ENCODE measurements at places on chromosomes 3 and 15.
A peak's percentile ranks its signal among the peaks of the same experiment; 100 is the strongest.

DNA sequence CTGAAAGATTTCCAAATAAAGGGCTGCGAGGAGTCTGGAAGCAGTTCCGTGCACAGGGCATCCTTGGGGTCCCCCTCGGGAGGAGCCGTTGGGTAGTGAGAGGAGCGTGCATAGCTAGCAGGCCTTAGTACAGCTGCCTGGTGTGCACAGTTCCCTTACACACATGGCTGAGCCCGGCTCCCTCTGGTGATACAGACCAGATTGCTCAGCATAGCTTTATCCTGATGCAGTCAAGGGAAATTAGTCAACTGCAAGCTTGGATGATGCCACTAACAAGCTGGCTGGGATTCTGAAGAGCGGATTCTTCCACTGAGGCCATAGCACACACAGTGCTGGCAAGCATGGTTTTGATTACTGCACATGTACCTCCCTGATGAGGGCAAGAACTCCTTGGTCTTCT lies 349.4 kb downstream of the LRTM1 start:
- DNase-seq = no peak

DNA sequence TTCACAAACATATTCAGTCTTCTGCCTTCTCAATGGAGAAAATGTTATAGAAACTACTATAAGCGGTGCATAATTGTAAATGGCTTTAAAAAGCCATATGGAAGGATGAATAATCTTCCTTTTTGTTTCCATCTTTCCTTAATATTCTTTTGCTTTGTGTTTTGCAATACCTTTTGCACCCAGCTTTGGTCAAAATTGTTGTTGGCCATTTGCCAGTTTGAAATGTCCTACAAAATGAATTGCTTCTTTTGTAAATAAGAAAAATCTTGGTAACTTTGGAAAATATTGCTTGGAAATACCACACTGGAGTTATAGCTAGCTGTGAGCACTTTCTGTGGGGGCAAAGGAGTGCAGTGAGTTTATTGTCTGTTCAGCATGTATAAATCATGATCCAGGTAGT lies 93.5 kb upstream of the NR2F2 start:
- no peak for DNase-seq

DNA sequence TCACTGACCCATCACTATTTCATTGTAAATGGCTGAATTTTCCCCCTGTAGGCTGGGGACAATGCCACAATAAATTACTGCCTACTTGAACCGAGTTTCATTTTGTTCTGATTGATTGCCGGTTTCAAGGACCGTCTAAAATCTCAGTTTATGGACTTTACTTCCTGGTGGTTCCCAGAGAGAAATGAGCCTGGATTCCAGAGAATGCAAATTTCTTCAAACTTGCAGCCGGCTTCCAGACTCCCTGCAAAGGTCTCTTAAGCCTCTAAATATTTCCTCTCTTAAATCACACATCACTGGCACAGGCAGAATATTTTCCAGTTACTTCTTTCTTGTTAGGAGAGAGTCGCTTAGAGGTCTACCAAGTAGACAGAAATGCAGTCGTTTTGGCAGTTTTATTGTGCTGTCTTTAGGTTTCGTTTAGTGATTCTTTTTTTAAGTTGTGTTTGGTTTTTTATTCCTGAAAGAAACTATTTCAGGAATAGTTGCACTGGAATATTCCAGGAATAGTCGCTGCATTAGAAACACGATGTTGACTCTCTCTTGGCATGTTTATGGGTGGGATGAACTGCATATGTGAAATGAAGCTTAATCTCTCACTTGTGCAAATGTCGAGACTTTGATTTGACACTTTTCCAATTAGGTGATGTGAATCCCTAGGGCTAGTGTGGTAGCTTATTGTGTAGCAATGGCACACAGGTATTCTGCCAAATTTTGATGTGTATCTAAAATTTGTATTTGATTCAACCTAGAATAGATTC lies 284.1 kb upstream of the NR2E3 start:
- no peak for DNase-seq

GRCh38 chr3:180802837-180803236 lies 109.6 kb upstream of the FXR1 start:
- no peak for DNase-seq

DNA sequence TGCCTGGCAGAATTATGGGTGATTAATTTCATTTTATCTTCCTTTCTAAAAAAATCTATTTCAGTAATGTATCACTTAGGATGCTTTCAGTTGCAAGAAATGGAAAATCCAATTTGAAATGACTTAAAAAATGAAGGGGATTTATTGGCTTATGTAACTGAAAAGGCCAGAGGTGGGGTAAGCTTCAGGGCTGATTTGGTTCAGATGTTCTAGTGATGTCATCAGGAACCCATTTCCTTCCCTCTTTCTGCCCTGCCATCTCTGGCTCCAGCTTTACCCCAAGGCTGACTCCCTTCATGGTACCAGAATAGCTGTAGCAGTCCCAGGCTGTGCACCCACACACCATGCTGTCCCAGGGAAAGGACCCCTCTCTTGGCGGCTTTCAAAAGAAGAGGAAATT lies 18.5 kb upstream of the REC114 start:
- no peak for DNase-seq

- DNase-seq = no peak
These were observed 18.5 kb downstream of the MINAR1 start for GRCh38 chr15:79450648-79451047.

GRCh38 chr3:49563040-49563578 lies 8.8 kb downstream of the BSN start:
- no peak for DNase-seq

- DNase-seq = no peak
These were observed 190.9 kb upstream of the MME start for GRCh38 chr3:154889227-154889634.

- DNase-seq = no peak
These were observed 339.2 kb downstream of the FOXP1 start for GRCh38 chr3:71244153-71244825.

GRCh38 chr15:92069308-92070250 lies 216.1 kb downstream of the SLCO3A1 start:
- DNase-seq = no peak

DNA sequence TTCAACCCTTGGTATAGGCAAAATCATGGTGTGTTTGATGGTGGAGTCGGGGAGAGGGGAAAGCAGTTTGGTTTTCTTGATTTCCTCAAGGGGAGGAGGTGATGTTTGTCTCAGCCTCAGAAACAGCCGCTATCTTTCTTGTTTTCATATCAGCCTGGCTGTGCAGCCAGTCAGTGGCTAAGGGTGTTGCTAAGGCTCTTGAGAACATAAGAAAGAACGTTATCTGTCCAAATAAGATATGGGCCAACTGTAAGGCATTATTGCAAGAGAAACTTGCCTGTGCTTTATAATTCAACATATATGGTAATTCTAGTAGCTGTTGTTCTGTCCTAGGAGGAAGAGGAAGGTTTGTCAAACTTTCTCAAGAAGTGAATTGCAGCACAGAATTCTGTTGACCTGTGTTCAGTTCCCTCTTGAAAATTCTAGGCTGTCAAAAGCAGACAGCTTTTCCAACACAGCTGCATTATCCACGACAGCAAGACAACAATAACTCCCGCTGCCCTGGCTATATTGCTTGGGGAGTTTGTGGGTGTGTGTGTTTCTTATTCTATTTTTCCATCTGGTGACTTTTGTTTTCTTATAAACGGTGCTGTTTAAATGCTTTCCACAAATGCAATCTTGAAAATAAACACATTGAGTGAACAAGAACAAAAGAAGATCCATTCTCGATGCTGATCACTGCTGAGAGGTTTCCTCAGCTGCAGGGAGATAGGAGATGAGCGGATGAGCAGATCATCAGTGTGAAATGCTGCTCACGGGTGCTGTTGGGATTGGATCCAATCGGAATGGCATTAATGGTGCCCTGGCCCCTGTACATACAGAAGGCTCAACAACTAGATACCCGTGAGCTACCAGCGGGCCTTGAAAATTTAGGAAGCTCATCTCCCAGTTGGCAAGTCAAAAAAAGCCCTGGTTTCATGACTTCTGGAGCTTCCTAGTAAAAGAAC lies 90.8 kb upstream of the TNFAIP8L3 start:
- DNase-seq = no peak

GRCh38 chr3:141940194-141940776 lies 63.8 kb downstream of the ATP1B3 start:
- peak; percentile 3 for DNase-seq

DNA sequence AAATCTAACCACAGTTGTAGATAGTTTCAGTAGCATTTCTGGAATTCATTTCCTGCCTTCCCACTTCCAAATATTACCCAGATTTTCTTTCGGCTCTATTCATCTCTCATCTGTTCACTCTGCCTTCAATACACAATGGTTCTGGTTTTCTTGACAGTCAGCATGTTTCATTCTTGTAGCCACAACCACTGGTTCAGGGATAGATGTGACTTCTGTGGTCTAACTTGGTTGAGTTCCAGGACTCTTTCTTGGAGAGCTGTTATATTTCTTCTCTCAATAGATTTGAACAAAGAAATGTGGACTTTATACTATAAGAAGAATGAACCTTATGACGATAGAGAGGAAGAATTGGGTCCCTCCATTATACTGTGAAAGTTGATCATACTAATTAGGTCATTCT lies 228.8 kb downstream of the NSUN3 start:
- DNase-seq = no peak

- no peak for DNase-seq
These were observed 94.9 kb upstream of the STRIT1 start for GRCh38 chr3:155388417-155388816.

GRCh38 chr15:70768257-70768883 lies 5.0 kb upstream of the UACA start:
- no peak for DNase-seq

GRCh38 chr3:51400166-51400565 lies 9.1 kb downstream of the RBM15B start:
- no peak for DNase-seq

DNA sequence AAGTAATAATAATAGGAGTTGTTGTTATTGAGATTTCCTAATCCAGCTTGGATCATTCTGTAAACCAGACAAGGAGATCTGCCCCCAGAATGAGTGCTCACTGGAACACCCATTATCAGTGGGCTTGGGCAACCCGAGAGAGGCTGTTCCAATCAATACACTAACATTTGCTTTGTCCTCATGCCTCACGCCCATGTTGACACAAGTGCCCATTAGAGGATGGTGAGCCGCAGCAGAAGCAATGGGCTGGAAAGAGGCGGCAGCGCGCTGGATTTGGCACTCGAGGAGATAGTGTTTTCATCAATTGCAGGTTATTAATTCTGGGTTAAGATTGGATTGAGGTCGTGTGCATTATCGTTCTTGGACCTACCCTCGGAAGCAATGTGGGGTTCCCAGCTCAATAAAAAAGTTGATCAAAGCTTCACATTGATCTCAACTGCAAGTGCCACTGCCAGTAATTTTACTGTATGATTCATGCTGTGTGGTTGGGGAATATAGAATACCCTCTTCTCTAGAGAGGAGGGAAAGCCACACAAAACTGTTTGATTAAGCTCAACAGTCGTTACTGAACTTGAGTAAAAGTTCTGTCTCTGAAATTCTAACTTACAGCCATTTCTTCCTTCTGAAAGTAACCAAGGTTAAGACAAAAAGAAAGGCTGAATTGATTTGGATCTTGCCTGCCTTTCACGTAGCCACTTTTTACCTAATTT lies 15.7 kb downstream of the LYZL4 start:
- DNase-seq = no peak

DNA sequence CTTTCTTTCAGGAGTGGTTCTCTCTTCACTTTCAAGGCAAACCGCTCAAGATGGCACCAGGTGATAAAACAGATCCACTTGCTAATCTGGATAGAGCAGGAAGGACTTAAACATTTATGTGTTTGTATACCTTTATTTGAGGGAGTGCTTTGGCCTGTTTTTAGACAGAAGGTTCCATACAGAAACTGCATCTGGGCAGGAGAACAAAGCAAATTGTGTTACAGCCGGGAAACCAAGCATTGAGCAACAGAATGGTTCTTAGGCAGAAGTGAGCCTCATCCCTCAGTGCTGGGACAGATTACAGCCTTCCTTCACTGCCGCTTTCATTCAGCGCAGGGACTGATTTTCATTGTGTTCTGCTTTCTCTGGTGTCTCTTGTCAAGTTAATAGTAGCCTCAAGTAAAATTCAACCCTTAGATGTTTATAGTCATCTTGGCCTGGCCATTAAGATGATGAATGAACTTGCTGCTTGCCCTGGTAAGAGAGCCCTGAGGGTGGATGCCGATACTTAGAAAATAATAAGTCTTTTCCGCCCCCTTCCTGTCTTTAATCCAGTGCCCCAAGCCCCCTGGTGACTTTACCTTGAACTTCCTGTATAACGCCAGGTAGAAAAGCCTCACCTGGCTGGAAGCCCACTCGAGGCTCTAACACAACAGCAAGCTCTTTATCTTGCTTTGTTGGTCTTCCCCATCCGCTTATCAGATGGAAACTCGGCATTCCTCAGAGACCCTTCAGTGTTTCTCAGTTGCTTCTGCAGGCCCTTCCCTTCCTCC lies 168.0 kb upstream of the CTDSPL start:
- DNase-seq = no peak

GRCh38 chr3:38811822-38812221 lies 4.2 kb downstream of the SCN10A start:
- DNase-seq = no peak

GRCh38 chr3:90184861-90185260 lies 1077.4 kb downstream of the EPHA3 start:
- no peak for DNase-seq

DNA sequence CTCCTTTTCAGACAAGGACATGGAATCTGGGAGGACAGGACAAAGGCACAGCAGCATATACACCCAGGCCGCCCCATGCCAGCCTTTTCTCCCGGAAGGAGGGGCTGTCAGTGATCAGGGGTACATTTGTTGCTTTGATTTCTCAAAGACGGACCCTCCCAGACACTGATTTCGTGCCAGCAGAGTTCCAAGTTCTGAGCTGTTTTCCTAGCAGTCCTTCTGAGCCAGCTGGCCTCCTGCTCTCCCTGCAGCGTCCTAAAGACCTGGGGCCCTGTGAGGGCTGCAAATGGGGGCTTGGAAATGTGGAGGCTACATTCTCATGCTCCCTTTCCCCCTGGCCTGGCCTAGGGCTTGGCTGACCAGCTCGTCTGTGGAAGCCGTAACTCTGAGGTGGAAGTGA lies 22.3 kb downstream of the CTSH start:
- DNase-seq = no peak

DNA sequence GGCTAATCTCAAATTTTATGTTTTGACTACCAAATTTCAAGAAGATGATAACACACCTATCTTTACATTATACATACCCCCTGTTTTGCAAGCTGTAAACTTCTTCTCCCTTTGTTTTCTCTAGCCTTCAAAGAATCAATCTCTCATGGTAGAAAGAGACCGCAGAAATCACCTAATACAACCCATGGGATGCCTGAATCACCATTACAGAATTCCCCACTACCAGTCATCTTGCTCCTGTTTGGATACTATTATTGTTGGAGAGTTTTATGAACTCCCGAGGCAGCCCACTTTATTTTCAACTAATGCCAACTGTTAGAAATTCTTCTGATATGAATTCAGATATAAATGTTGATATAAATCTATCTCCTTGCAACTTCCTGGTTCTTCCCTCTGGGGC lies 110.9 kb downstream of the FRMD5 start:
- no peak for DNase-seq

- no peak for DNase-seq
These were observed 342.1 kb downstream of the OCA2 start for GRCh38 chr15:27757052-27757451.

GRCh38 chr3:38136393-38136776 lies 542 bp downstream of the ACAA1 start:
- no peak for DNase-seq

Measured in activated CD4-positive, alpha-beta T cell treated with anti-CD3 and anti-CD28 coated beads for 24 hours (primary cell).